Activated CD4-positive, CD25-positive, alpha-beta regulatory T cell treated with anti-CD3 and anti-CD28 coated beads, Interleukin-2, amount 50 U/mL, for 72 hours (primary cell): ENCODE measurements at places on chromosomes 1 and 21.

DNA sequence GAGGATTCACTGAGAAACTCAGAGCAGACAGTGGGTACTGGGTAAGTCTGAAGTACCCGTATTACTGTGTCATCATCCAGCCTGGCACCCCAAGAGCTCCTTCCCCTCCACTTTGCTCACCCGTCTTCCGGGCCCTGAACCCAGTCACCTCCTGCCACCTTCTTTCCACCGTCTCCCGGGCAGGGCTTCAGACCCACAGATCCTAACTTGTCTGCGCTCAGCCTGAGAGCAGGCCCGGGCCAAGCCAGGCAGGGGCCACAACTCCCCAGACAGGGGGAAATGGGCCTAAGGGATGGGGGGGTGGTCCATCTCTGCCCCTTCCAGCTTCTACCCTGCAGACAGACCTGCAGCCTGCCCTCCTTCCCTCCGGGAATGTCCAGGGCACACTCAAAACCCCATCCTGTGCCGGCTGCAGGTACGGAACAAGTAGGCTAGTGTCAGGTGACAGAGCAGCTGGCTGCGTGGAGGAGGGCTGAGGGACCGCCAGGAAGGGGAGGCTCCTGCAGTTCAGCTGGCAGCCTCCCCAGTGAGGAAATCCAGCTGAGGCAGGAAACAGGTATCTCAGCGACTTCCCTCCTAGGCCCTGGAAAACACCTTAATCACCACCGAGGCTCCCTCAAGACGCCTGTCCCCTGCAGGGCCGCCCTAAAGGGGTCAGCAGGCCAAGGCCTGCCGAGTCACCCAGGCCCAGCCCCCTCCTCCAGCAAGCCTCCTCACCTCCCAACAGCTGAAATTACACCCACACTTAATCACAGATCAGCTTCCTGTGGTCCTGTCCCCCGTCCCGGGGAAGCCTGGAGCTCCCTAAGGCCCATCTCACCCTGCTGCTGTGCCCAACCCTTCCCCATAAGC lies 3.5 kb downstream of the HSPG2 start:
- DNase-seq = no peak

GRCh38 chr1:164369698-164370365 lies 189.2 kb upstream of the PBX1 start:
- DNase-seq = no peak

GRCh38 chr1:93620172-93620840 lies 61.3 kb downstream of the BCAR3 start:
- no peak for DNase-seq

DNA sequence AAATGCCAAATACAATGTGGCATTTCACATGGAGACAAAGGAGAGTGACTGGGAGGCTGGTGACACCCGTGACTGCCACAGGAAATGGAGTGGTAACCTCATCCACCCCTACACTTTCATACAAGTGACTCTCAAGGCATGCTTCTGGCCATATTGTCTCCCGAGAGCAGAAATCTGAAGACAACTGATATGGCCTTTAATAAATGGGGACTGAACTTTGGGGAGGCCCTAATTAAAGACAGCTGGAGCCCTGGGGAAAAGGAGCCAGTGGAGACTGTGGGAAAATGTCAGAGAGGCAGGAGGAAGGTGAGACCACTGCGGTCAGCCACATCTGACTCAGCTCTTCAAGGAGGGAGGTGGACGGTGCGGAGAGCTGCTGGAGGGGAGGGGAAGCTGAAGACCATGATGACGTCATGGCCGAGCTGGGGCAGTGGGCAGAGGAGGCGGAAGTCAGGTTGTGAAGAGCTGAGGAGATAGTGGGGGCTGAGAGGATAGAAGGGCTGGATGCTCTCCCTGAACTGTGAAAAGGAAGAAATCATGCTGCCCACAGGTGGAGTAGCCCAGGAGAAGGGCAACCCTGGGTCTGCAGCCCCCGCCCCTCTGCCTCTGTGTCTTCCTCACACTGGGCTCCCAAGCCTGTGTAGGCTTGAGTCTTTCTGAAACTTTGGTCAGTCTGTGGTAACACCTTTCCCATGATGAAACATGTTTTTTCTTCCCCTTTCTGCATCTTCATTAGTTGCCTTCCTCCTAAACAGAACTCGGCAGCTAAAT lies 14.0 kb upstream of the NCF2 start:
- DNase-seq = no peak

DNA sequence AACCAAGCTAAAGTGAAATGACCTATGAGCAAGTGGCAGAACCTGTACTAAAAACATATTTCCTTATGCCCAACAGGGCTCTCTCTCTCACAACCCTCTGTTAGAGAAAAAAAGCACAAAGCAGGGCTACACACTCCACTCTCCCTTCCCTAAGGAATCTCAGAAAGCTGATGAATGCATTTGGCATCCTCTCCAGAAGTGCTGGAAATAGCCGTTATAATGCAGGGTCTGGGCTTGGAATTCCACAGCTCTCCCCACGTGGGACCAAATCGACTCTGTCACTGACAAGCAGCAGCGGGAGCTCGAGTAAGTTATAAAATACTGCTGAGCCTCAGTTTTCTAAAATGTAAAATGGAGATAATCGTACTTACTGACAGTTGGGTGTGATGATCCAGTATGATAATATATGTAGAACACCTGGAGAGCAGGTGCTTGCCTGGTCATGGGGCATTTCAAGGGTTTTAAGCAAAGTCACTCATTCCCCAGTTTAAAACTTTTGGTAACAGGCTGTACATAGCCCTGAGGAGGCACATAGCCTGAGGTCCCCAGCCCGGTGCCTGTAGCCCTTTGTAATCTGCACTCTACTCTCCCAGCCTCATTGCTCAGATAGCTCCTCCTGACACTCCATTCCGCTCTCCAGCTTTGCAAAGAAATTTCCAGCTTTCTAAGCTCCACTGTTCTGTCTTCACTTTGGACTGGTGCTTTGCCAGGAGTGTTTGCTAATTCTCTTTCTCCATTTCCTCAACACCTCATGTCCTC lies 175.6 kb upstream of the DAB1 start:
- no peak for DNase-seq

DNA sequence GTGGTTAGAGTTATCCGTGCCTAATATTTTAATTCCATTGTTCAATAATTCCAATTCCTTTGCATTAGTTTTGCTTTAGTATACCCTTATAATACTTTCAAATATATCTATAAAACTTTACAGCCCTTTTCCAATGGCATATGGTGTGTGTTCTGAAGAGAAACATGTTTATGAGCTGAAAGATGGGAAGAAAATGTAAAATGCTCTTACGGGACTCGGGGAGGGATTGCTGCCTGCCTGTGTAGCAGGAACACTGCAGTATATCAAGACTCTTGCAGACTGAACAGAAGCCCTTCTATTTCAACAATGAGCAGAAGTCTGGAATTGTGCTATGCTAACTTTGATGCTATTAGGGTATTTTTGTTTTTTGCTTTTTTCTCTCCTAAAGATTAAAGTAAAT lies 406.8 kb downstream of the PTBP2 start:
- DNase-seq = no peak

DNA sequence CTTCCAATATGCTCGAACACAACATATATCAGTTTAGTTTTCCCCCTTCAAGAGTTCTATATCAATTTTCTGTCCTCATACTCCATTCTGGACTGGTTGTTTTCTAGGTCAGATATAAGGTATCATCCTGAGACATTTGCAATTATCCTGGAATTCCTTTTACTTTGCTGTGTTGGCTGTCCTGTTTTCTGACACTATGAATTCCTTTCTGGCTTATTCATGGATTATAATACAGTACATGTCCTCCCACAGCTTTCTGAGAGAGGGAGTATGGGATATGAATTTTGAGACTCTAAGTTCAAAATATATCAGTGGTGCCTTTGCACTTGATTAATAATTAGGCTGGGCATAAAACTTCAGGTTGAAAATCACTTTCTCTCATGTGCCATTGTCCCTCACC lies 11.9 kb downstream of the PHTF1 start:
- DNase-seq = no peak

- DNase-seq = no peak
Observed at GRCh38 chr1:94068999-94069918, 51.7 kb downstream of the ABCA4 start.

- DNase-seq = no peak
Observed at GRCh38 chr1:195105281-195105680, 1503.0 kb downstream of the KCNT2 start.

DNA sequence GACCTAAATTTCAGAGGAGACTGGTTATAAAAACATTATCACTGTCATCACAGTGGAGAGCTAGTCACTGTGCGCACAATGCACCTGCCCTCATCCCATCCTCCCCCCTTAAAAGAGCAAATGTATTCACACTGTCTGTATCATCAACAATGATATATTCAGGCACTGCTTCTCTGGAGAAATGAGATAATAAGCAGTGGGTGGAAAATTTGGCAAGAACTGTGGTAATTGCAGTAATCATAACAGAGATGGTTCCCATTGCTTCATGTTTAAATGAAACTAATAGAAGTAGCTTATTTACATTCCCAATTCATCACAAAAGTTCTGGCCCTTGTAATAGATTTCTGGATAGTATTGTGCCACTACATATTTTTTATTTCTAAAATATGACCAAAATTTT lies 867.4 kb upstream of the ADGRL2 start:
- DNase-seq = no peak

GRCh38 chr1:153805886-153806719 lies 30.9 kb downstream of the SLC27A3 start:
- DNase-seq = no peak

DNA sequence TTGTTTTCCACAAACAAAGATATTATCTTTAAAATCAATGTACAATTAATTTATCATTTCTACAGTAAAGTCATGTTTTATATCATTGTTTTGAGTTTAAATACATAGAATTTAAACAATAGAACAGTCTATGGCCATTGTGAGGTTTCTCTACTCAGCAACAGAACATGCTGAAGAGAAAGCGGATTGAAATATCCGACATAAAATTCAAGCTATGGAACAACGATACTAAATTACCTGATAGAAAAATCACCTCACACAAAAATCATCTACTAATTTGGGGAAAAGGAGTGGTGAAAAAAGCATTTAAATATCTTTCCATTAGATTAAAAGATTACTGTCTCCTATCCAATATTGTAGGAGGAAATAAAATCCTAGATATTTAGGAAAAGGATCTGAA lies 12.6 kb downstream of the CDKN2C start:
- no peak for DNase-seq

- DNase-seq = no peak
Observed at GRCh38 chr1:186948535-186948934, 119.8 kb downstream of the PLA2G4A start.

DNA sequence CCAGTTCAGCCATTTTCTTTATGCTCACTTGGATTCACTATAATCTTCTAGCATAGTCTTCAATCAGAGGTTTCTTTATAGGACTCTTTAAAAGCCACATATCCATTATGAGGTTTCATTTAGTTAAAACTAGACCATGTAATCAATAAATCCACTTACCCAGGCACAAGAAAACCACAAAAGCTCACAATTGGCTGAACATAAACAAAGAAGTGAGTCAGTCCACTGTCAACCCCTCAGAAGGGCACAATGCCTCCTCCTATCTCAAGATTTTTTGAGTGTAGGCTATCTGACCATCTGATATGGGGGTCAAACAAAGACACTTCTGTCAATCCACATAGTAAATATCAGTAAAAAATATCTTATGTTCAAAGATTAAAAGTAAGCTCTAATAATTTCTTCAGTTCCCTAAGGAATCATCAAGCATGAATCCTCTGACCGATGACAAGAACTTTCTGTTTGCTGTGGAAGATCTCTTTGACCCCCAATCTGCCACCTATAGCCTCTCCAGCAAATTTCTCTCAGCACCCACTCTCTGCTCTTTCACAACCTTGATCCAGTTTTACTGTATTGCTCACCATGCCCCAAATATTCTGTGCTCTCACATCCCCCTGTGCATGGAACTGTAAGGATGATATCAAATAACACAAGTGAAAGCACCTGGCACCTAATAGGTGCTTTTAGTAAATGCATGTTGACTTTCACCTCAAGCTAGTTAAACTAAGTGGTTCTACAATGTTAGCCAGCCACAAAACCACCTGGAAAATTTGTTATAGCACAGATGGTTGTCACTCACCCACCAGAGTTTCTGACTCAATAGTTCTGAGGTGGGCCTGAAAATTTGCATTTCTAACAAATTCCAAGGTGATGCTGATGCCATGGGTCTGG lies 16.7 kb downstream of the RAB3B start:
- no peak for DNase-seq

GRCh38 chr1:32902535-32902920 lies 1.3 kb upstream of the TMEM54 start:
- no peak for DNase-seq

DNA sequence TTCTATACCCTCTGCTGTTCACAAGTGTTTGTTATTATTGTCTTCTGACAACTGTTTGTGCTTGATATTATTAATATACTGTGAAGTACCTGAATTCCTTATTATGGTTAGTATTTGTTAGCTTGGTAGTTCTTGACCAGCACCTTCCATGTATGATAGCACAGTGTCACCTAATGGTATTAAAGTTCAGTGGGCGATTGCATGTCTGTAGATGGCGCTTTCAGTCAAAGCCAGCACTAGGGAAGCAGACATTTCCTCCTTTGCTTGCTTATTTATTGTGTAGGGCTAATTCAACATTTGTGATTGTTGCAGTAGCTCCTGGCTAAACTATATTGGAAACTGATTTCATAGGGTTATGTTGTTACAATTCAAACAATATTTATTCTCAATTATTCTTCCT lies 218.0 kb downstream of the ZP4 start:
- no peak for DNase-seq

DNA sequence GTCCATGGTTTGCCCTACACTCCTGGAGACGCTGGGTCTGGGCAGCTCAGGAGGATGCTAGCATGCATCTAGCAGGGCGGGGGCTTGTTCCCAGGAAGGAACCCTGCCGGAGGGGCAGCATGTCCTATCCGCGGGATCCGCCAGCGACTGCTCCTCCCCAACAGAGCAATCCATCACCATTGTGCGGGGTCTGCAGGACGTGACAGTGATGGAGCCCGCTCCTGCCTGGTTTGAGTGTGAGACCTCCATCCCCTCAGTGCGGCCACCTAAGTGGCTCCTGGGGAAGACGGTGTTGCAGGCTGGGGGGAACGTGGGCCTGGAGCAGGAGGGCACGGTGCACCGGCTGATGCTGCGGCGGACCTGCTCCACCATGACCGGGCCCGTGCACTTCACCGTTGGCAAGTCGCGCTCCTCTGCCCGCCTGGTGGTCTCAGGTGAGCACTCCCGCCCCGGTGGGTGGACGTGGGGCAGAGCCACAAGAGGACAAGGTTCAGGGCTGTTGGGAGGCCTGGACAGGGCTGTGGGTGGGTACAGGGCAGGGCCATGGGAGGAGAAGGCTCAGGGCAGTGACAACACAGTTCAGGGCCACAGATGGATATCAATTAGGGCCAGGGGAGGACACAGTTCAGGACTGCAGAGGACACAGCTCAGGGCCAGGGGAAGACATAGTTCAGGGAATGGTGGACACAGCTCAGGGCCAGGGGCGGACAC lies 71.3 kb downstream of the OBSCN start:
- no peak for DNase-seq
